ENCODE measurements at places on chromosomes 6 and 20.

DNA sequence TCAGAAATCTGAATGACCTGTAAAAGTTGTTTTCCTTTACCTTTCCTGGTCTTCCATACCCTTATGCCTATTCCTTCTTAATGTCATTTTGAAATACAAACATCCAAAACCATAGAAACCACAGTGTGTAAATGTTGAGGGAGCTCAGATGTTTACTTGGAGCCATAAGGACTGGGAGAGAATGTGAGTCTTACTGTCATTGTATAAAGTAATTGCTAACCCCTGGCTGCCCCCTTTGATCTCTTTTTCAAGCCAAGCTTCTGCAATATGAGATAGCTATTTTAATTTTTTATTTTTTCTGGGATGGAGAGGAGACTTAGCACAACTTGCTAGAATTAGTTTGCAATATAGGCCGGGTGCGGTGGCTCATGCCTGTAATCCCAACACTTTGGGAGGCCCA is 124.4 kb upstream of the AKIRIN2 start:
- DNase-seq: no peak

DNA sequence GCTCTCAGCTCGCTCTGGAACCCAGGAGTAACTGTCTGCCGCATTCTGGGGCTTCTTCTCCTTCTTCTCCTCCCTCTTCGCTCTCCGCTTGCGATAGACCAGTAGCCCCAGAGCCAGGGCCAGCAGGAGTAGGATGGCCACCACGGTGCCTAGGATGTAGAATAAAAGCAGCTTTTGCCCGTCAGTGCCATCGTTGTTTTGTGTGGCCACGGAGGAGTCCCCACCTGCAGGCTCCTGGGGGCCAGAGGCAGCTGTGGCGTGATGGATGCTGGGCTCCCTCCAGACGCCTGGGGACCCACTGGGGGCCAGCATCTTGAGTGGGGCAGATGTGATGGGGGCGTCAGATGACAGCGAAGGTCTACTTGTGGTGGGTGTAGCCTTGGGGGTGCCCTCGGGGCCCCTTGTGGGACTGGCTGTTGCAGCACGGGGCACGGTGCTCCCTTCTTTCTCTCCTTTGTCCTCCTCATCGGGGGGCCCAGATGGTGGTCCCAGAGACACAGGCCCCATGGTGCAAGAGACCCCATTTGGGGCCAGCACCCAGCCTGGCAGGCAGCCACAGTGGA is 1.8 kb downstream of the CD93 start:
- DNase-seq: no peak

GRCh38 chr20:34475979-34476736 is 40.1 kb upstream of the DYNLRB1 start:
- DNase-seq: peak; percentile 29

DNA sequence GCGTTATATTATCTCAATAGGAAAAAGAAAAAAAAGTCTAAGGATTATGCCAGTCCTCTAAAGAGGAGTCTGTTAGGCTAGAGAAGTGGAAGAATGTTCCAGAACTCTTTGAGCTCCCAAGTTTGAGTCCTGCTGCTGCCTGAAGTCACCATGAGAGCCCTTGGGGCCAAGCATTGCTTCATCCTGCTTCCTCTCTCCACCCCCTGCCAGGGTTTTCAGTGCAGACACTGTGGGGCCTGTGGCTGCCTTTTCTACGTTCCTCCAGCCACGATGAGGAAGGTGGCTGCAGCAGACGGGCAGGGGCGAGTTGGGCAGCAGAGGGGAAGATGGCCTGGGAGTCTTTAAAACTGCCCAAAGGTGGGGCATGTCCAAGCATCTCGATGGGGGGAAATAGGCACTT is 214.4 kb upstream of the KCNG1 start:
- no peak for DNase-seq

- no peak for DNase-seq
These were observed 73.0 kb downstream of the RREB1 start for GRCh38 chr6:7180751-7181150.

GRCh38 chr20:60361761-60362395 is 403.7 kb downstream of the CDH26 start:
- DNase-seq: no peak

- no peak for DNase-seq
These were observed 950.8 kb downstream of the HACE1 start for GRCh38 chr6:103908898-103909297.

DNA sequence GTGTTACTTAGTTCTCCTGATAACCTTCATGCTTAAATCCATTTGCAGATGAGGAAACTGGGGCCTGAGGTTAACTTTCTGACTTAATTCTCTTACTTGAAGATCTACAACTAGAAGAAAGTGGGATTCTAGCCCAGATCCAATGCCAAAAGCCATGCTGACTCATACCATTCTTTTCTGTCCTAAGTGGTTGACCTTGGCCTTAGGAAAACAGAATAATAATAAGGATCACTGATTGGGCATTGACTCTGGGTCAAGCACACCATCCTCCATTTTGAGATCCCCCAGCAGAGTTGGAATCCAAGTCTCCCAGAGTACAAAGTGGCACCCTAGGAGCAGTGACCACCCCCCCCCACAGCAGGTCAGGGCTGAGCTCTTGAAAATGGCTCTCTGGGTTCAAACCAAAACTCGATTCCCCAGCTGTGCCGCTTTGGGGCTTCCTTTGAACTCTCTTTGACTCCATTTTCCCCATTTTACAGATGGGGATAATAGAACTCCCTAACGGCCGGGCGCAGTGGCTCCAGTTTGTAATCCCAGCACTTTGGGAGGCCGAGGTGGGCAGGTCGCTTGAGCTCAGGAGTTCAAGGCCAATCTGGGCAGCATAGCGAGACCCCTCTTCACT is 12.8 kb upstream of the ZNF217 start:
- no peak for DNase-seq

DNA sequence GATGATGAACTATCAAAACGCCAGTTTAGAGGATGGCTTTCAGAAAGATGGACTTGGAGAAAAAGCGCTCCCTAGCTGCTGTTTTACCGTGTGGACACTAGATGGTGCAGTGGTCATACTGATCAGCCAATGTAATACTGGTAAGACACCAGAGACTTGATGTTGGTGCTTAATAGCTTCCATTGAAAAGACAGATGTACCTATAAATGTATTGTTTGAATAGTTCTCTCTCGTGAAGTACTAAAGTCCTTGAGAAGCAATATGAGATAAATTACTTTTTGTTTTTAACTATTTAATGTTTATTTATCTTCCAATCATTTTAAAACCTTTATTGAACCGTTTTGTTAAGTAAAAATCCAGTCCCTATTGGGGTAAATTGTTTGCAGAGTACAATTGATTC is 63.9 kb upstream of the FUCA2 start:
- peak; percentile 70 for DNase-seq

- DNase-seq: no peak
These were observed 21.4 kb downstream of the EIF2S2 start for GRCh38 chr20:34090645-34091044.

DNA sequence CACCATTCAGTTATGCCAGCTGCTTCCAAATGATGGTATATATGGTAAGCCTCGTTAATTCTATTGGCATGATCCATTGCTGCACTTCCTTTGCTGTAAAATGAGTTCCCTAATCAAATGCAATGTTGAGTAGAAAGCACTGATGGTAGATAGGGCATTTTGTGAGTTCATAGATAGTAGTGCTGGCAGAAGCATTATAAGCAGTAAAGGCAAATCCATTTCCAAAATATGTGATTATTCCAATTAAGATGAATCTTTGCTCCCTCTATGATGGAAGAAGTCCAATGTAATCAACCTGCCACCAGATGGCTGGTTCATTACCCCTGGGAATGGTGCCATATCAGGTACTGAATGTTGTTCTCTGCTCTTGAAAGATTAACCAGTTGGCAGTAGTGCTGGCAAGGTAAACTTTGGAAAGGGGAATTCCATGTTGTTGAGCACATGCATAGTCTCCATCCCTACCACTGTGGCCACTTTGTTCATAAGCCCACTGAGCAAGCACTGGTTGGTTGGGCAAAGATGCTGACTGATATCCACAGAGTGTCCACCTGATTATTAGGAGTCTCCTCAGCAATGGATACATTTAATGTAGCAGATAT is 5.6 kb upstream of the TBPL1 start:
- no peak for DNase-seq

DNA sequence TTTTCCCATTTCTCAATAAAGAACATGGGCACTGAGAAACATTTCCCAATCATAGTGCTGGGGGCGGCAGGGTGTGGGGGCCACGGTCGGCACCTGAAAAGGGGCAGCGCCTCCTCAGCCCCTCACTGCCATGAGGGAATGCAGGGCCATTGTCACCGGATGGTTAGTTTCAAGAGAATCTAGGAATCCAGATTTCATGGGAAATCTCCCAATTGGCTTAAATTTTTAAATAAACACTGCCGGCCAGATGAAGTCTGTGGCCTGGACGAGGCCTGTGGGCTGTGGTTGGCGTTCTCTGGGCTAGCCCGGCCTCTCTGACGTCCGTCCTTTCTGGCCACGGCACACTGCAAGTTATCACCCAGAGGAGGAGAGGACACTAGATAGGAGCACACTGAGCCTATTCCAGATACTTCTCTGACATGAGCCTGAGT is 25.6 kb downstream of the MANBAL start:
- DNase-seq: no peak

GRCh38 chr20:47352332-47353238 is 3.9 kb downstream of the ZMYND8 start:
- DNase-seq: no peak

- no peak for DNase-seq
These were observed 8.5 kb upstream of the GDF5 start for GRCh38 chr20:35446356-35447078.
